ENCODE measurements at places on chromosomes 2 and 18.
A peak's percentile ranks its signal among the peaks of the same experiment; 100 is the strongest.

DNA sequence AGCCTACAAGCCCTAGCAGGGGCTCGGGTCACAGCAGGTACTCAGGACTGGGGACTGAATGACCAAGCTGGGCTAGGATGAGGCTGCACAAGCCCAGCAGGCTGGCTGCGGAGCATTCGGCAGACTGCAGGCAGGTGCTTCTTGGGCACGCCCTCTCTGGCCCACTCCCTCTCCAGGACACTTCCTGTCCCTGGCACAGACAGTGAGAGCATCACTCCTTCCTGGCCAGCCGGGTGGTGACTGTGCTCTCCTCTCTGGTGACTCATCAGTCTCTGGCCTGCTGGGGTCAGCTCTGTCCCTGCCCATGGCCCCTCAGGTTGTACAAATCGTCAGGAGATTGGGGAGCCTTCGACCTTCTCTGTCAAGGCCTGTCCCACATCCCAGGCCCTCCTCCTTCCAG is 22.5 kb downstream of the C1QL2 start:
- no peak for DNase-seq

GRCh38 chr2:5749347-5749746 is 57.2 kb downstream of the SOX11 start:
- DNase-seq = no peak

DNA sequence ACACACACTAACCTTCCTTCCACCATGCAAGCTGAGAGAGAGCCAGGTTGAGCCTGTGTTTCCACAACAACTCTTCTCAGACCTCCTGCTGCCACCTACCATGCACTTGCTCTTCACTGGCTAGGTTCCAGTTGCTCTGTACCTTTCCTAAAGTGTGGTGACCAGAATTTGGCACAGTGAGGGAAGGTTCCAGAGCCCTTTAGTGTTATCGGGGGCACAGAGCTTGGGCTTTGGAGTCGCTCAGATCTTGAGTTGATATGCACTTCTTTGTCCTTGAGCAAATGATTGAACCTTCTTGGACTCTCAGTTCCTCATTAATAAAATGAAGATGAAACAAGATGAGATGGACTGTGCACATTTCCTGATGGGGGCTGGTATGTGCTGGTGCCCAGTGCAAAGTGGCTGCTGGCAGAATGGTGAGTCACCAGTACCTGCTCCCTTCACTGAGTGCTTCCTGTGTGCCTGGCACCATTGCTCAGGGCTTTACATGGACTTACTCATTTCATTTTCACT is 47.1 kb downstream of the NEDD4L start:
- no peak for DNase-seq

DNA sequence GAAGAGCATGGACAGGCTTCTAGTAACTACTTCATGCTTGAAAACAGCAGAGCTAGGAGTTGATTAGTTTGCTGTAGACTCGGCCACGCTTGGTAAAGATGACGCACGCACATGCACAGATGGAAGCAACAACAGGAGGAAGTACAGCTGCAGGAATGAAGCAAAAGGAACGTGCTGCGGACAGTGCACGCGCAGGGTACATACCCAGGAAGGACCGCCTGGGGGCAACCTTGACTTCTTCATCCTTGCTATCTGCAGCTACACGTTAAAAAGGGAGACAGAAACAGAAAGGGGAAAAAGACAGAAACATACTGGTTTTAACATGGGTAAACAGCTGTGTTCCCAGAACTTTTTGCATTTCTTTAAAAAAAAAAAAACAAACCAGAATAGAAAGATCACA is 17.7 kb downstream of the SLC66A2 start:
- DNase-seq = no peak

DNA sequence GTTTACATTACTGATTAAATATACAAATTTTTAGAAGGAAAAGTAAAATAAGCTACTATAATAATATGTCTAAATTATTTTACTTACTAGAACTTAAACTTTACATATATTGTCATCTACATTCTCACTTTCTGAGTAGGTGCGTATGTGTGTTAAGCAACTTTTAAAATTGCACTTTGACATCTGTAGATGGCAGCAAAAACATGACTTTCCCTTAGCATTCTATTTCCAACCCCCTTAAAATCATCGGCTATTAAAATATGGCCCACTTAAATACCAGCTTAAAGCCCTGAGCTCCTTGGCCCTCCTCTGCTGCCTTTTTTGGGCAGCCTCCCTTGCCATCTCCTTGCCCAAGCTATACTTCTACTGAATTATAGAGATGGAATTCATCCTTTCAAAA is 78.0 kb downstream of the UPP2 start:
- DNase-seq = peak; percentile 46

DNA sequence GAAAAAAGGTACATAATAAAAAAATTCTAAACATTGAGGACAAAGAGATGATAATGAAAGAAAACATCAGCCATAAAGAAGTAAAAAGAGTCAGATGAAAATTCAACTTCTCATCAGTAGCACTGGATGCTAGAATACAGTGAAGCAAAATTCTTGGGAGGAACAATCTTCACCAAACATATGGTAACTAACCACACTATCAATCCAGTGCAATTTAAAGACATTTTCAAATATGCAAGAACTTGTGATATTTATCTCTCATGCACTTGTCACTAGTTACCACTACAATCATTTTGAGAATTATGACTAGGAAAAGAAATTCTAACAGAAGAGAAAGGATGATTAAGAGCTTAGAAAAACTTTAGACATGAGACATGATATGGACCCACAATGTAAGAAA is 127.4 kb downstream of the RTTN start:
- no peak for DNase-seq

DNA sequence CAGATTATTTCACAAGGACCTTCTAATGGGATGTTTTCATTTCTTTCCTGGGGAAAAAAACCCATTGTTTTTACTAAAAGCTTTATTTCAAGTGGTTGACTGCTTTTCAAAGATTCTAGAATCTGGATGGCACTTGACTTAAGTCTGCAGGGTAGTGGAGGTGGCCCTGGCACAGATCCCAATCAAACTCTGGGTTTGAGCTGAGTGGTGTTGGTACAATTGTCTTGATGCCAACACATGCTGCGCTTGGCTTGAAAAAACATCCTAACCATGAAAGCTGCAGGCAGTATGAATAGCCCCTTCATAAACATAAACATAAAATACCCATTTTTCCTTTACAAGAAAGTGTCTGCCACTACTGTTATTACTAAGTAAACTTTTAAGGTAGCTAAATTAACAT is 3.6 kb downstream of the PAPOLG start:
- no peak for DNase-seq

GRCh38 chr2:45237128-45237527 is 227.9 kb upstream of the SIX2 start:
- DNase-seq = no peak

GRCh38 chr2:37895140-37895539 is 29.9 kb upstream of the RMDN2 start:
- no peak for DNase-seq

GRCh38 chr2:19786408-19787058 is 115.2 kb downstream of the TTC32 start:
- no peak for DNase-seq

GRCh38 chr2:238846628-238847418 is 1.1 kb upstream of the TWIST2 start:
- no peak for DNase-seq

GRCh38 chr2:55856936-55857335 is 66.6 kb downstream of the EFEMP1 start:
- DNase-seq = no peak

GRCh38 chr2:199485732-199486335 is 28.1 kb upstream of the SATB2 start:
- DNase-seq = peak; percentile 39

DNA sequence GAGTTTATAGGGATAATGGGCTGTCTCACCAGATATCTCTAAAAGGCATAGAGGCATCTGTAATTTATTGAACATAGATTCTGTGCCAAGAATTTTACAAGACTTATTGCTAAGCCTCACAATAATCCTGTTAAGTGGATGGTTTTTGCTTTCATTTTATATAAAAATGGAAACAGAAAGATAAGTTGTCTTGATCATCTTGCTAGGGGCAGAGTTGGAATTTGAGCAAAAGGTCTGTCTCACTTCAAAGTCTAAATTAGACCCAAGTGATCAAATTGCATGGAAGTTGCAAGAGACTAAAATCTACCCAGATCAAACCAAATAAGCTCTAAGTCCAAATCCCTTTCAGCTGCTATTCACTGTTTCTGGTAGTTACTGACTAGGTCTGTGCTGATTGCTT is 95.3 kb upstream of the SOX11 start:
- DNase-seq = no peak

GRCh38 chr18:5894611-5895298 is 567 bp downstream of the TMEM200C start:
- DNase-seq = no peak
